ENCODE measurements at places on chromosomes 12 and 14.

DNA sequence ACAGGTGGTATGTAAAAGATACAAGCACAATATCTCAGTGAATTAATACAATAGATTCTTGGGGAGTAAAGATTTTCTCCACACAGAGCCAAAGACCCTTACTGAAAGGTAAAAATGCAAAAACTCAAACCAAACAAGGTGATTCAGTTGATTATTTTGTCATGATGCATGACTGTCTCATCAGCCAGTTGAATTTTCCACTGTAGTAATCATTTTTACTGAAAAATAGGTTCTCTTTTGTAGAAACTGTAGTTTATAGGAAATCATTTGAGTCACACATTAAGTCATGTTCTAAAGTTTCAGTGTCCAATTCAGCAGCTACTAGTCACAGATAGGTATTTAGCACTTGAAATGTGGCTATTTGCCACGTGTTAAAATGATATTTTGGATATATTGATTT lies 53.6 kb downstream of the PPFIA2 start:
- DNase-seq: no peak

GRCh38 chr12:52019113-52019770 lies 12.5 kb downstream of the TAMALIN start:
- no peak for DNase-seq

DNA sequence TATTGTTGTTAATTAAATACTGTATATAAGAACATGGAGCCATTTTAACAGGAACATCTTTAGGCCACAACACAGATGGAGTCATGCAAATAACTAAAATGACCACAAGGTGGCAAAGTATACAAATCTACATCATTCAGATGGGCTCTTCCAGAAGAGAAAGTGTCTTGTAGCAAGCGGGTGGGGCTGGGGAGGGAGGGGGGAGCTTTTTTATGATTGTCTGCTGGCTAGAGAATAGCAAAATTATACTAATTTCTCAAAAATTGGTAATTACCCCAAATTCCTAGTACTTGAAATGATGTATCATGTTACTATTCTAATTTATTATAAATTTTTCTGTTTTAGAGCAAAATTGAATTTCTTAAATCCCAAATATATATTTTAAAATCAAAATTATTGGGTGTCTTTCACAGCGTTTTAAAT lies 378.7 kb downstream of the PRKD1 start:
- DNase-seq: no peak

DNA sequence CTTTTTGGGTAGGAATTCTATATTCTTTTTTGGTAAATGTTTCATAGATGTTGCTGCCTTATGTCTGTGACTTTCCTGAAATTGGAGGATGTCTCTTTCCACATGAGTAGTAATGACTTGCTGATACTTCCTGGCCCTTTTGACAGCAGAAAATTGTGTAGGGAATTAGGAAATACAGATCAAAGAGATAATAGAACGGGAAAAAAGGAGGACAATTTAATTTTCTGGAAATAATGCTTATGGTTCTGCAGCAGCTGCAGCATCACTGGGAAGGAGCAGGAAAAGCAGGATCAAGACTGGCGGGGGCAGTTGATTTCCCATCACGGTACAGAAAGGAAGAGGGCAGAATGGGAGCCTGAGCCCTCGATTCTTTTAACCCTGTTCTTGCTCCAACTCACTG lies 68.8 kb upstream of the PZP start:
- no peak for DNase-seq

DNA sequence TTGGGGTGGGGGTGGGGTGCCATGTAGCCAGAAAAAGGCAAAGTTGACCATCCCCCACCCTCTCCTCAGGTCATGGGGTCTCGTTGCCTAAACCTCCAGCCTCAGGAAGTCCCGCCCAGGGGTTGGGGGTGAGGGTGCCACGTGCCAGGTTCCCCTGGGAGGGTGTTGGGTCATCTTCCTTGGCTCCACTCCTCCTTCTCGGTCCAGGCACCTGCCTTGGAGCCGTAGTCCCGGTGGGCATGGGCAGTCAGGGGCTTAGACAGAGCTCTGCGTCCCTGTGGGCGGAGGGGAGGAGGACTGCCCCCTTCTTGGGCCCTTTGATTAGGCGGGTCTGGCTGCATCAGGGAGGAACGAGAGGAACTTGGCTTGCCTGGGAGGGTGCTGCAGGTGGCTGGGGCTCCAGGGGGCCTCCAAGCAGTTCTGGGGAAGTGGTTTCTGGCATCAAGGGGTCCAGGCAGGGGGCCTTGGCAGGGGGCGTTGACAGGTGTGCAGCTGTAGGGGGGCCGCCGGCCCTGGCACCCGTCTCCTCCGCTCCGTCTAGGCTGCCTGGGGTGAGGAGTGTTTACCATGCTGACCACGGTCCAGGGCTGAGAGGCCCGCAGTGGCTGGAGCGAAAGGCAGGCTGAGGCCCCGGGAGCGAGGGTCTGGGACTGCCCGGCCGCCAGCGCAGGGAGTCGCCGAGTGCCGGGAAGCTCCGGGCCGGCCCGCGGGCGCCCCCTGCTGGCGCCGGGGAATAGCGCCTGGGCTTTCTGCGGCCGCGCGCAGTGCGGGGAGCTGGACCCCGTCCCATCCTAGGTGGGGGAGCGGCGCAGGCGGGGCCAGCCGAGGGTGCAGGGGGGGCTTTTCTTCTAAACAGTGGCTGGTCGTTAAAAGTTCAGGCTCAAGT lies 7.9 kb downstream of the SETD1B start:
- no peak for DNase-seq

- no peak for DNase-seq
Observed at GRCh38 chr12:77060136-77060882, 5.1 kb downstream of the E2F7 start.

DNA sequence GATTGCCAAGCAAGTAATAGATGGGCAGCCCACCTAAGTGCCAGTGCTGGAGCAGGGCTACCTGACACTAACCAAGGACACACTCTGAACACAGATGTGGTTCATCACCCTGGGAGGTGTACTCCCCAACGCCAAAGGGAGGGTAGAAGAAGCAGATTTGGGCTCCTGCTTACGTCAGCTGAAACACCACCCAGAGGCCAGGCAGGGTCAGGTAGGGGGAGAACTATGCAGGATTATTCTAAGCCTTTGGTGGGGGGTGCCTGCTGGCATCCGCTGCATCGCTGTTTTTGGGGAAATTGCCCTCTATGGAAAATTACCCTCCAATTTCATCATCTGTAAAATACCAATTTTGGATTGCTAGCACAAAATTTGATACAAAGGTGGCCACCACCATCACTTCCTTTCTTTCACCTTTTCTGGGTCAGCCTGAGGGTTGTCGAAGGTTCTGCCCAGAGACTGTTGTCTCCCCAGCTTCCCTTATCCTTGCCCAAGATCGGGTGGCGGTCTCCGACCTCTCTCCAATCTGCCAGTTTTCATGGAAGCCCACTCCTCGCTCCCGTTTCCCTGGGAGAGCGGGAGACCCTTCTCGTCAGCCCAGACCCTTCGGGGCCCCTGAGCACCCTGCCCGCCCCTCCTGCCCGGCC lies 535 bp downstream of the BIN2 start:
- DNase-seq: no peak

GRCh38 chr12:121461048-121461447 lies 61.1 kb downstream of the RNF34 start:
- DNase-seq: no peak
